Brain microvascular endothelial cell (primary cell): ENCODE measurements at places on chromosomes 5 and 9.

DNA sequence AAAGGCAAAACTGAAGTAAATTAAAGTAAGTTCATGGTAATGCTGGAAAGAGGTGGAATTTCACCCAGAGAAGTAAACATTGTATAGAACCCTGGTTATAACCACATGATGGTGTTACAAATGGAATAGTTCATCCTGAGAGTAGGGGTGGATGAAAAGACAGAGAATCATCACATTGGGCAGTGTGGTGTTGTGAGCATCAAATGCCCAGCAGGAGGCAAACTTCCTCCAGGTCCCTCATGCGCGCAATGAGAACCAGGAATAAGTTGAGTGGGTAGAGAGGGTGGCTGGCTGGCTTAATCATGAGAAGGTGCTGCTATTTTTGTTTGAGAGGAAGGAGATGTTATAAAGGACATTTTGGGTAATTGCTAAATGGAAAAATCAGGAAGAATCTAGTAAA, 163.3 kb upstream of the HMHB1 start:
- no peak for DNase-seq

- no peak for DNase-seq
Measured at GRCh38 chr9:136910901-136911245, 24.6 kb downstream of the TRAF2 start.

- no peak for DNase-seq
Measured at GRCh38 chr5:97078958-97079743, 63.3 kb downstream of the LIX1 start.

DNA sequence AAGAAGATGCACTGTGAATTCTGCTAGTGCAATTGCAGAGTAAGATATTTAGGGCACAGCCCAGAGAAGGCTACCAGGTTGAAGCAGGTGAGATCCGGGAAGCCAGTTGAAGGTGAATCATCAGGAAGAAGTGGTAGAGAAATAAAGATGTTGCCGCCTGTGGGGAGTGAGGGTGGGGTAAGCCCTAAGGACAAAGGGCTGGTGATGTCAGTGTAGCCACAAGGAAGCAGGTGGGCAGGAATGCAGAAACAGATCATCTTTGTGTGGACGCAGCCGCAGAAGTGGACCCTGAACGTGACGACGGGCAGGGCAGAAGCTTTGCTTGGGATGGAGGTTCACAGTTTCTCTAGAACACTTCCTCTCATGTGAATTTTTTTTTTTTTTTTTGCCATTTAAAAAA, 164.2 kb downstream of the ACTL7B start:
- no peak for DNase-seq

DNA sequence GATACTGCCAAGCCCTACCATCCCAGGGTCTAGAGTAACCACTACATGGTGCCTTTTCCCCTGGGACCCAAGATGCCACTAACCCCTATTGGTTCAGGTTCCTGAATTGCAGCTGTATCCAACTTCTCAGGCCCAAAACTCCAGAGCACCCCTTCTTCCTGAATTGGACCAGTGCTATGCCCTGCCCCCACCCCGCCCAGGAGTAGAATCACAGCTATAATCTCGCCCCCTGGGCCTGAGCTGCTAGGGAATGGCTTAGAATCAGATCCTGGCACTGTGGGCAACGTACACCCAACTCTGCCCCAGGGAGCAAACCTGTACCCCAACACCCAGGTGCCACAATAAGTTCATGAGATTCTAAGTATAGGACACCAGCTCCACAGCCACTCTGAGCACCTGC, 206.3 kb downstream of the CACNA1B start:
- DNase-seq: no peak

- no peak for DNase-seq
Measured at GRCh38 chr9:69140123-69140735, 33.8 kb upstream of the TJP2 start.

- DNase-seq: no peak
Measured at GRCh38 chr9:126945682-126946081, 31.1 kb downstream of the RALGPS1 start.

DNA sequence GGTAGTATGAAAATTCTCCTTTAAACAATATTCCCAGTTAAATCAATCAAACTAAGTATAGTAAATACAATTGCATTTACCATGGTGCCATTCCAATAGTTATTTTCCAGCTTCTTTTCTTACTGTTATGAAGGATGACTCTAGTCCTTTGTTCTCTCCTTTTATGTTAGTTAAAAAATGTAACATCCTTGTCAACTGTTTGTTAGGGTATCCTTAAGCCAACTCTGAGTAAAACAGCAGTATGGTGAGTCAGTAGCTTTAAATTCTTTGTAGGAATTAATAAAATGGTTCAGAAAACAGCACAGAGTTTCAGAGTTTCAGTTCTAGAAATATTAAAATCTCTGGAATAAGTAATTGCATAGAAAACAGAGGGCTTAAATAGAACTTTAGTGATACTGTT, 384.4 kb downstream of the MTRR start:
- DNase-seq: no peak

GRCh38 chr5:33857037-33857436, 34.8 kb downstream of the ADAMTS12 start:
- no peak for DNase-seq

DNA sequence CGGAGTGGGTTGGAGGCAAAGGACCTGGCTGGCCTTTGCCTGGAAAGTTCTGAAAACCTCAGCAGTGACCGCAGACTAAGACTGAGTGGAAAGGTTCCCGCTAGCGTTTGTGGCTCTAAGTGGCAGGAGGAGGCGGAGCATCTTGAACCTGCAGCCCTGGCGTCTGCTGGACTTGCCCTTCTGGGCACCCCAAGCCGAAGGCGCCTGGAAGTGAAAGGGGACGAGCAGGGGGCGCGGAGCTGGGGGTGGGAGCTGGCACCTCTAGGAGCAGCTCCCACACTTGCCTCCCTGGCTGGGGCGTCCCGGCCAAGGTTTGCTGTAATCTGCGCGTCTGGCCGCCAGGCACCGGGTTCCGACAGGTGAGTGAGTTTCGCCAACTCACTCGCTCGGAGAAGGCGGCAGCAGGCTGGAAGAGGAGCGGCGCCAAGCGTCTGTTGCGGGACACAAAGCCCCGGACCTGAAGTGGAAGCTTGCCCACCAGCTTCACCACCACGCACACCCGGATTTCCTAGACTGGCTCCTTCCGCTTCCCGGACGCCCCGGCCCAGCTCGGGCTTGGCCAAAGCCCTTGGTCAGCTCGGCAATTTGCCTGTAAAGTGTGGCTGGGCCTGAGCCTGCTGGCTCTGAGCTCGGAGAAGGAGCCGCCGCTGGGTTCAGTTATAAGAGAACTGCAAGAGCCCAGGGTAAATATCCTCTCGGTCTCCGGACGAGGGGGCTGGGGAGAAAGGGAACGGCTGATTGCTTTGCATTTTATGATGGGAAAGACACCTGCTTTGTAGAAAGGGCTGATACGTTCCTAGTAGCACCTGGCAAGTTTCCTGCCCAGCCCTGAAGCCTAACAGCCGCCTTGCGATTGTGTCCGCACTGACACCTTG, at the start of gene GNA14:
Gene GNA14 (minus strand): TSS at position 89 of the 875 bp plus-strand sequence. CDS start 529 bp downstream, outside the sequence.
- no peak for DNase-seq

GRCh38 chr9:6938447-6938846, 180.7 kb downstream of the KDM4C start:
- DNase-seq: peak; percentile 78

DNA sequence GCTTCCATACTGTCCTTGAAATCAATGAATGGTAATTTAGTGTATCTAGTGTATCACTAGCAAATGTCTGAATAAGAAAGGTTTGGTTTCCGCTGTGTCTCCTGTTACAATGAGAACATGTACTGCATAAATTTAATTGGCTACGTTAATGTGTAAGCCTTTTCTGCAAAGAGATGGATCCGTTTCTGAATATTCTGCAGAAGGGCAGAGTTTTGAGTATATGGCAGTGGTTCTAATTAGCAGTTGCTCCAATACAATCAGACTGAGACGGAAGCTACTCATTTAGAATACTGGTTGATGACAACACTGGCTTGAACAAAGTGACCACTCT, 555 bp upstream of the PCDHGC4 start:
- DNase-seq: no peak

DNA sequence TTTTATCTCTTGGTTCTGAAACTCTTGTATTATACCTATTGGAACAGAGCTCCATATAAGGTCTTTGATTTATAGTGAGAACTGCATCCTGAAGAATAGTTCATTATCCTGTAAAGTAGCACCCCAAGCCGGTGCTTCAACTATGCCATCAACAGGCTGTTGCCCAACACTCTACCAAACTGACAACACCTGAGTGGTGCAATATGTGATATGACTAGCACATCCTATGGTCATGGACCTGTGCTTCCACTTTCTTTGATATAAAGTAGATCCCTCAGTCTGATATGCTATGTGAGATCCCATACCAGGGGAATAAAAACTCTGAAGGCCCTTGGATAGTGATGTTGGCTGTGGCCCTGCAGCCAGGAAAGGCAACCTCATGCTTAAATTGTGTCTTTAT, 15.8 kb downstream of the CSF2 start:
- no peak for DNase-seq

GRCh38 chr5:125189531-125189941, 443.1 kb upstream of the ZNF608 start:
- peak; percentile 43 for DNase-seq

DNA sequence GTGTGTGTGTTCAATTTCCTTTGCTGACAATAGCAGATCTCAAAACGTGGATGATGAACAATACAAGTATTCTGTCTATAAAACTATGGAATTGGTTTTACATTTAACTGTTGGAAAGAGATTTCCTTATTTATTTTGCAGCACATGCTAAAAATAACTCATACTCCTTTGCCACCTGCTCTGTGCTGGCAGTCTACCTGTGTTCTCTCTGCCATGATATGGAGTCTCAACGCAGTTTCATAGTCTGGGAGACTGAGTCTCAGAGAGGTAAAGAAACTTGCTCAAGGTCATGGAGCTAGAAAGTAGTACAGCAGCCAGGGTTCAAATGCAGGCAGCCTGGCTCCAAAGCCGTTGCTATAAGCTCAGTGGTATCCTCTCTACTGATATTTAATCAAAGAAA, 466.0 kb upstream of the DAP start:
- DNase-seq: no peak

DNA sequence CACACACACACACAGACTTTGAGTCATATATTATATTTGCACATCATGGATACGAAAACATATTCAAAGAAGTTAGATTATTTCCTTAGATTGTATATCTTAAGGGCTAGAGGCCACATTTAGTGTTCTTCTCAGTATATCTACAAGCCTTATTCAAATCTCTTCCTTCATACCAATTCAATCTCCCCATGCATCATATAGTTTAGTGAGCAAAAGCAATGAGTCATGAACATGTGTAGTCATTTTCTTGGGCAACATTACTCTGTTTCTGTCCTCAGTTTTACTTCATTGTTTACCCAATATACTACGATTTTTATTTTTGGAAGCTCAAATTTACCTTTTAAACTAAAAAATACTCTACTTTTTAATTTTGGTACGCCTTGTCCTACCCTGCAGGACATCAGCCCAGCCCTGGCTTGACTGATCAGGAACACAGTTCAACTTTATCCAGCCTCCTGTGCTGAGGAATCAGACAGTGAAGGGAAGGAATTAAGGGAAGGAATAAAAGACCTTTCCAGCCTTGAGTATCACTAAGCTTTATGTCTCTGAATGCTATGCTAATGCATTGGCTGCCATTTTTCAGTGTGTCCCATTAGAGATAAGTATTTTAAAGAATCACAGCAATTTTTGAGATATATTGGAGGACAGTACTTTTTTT, 101.7 kb upstream of the FST start:
- no peak for DNase-seq

- DNase-seq: no peak
Measured at GRCh38 chr5:122871661-122872060, 26.2 kb downstream of the SNX24 start.
